ENCODE measurements at places on chromosomes 16 and 17. TPM values are rescaled to one million over a fixed set of nuclear protein-coding genes. Genes with fewer than 3 reads are reported as not detected.
A peak's percentile ranks its signal among the peaks of the same experiment; 100 is the strongest.

Gene SLC52A1
- not detected for total RNA-seq

DNA sequence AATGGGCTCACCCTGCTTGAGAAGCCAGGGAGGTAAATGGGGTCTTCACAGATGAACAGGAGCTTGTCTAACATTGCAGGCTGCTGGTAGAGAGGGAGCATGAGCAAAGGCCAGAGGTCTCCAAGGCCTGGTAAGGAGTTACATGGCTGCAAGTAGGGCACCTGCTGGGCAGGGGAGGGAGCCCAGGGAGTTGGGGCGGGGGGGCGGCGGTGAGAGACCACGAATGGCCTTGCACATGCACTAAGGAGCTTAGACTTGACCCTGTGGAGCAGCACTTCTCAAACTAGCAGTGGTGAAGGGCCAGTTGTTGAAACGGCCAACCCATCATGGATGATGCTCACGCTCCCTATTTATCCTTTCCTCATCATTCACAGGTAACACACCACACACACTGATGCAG, 38.4 kb downstream of the ERN1 start:
- DNase-seq = peak; percentile 22

Gene CBFA2T3
- total RNA-seq = not detected

DNA sequence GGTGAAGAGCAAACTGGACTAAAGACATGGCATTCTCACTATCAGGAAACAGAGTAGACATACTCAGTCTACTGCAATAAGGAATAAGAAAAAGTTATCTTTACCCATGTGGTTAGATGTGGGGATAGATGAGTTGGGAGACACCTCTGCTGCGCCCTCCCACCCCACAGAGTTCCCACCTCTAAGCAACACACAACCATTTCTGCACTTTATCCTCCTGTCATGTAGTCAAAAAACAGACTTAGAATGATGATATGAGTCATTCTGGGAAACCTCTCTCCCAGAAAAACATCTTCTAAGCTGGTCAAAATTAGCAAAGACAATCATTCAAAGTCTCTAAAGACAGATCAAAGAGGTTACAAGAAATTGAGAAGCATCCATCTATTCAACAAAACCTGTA, 94.9 kb downstream of the CACNG1 start:
- no peak for DNase-seq

DNA sequence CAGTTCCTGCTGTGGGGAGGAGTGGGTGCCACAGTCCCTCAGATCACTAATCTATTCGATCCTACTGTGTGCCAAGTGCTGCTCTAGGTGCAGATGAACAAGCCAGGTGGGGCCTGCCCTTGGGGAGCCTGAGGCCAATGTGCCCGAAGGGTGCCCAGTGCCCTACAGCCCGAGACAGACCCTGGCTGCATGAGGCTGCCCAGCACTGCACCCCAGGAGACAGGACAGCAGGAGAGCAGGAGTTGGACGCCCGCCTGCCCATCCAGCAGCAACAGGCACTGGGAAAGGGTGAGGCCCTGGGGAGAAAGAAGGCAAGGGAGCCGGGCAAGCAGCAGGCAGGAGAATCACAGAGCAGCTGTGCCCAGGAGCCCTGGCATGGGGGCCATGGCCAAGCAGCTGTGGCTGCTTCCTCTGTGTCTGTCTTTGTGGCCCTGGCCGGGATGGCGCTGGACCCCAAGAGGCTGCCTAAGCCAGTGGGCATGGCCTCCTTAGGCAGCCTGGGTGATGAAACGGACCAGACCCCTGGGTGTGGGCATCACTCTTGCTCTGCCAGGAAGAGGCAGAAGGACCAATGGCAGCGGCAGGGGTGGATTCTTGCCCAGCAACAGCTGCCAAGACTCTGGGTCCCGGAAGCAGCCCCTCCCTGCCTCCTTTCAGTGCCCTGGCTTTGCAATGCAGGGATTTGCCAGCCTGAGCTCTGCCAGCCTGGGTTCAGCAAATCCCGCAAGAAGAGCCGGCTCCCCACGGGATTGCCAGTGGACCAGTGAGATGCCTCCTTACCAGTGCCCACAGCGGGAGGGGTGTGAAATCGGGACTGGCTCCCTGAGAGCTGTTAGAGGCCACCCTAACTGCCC, 179.6 kb upstream of the TNRC6C start:
- peak; percentile 95 for DNase-seq

Gene EXOC3L1
- not detected for total RNA-seq

DNA sequence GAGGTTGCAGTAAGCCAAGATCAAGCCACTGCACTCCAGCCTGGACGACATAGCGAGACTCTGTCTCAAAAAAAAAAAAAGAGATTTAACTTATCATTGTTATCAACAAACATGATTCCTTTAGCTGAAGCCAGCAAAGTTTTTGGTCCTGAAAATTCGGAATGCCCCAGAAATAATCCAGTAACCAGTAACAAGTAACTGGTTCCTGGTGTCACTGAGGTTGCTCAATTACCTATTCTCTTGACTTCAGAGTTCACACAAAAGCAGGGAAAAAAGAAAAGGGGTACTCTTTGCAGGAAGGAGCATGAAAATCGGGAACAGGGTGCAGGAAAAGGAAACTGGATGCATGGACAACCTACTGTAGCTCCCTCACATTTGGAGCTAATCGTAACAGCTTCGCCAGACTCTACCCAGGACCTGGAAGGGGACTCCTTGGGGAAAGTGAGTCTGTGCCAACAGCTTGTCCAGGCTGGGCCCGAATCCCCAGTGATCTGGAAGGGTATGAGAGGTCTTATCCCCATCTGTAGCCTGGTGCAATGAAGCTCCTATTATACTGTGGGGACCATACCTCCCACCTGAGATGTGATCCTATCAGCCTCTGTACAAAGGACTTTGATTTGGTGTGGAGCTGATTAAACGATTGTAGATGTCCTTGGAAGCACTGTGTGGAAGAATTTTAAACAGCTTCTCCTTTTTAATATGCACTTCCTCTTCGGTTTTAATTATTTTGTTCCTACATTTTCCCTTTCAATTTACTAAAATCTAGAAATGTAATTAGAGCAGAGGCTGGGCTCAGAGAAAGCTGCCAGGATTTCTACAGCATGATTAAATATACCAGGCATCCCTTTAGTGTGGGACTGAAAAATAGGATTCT, 3.4 kb upstream of the SPOP start:
- no peak for DNase-seq
